IMR-90 (cell line): ENCODE measurements at places on chromosomes 4 and X. TPM values are rescaled to one million over a fixed set of nuclear protein-coding genes. Genes with fewer than 3 reads are reported as not detected.

COX7B gene
- 330 and 336 TPM in 2 replicates for total RNA-seq

KLHL4 gene
- total RNA-seq: 1.4 and 1.7 TPM in 2 replicates

DOCK11 gene
- 13.1 and 14.7 TPM in 2 replicates for total RNA-seq

MAGEE1 gene
- total RNA-seq: 0.54 and 0.56 TPM in 2 replicates

GRCh38 chrX:106976416-106976815 lies 23.6 kb downstream of the MORC4 start:
- no peak overlapping the region for H3K4me3 ChIP-seq
- no peaks in the 10 kb centered on the region for H3K27me3 ChIP-seq
- no peak overlapping the region for H3K27ac ChIP-seq
- no peaks in the 10 kb centered on the region for H3K4me1 ChIP-seq

- H3K27me3 ChIP-seq: no peaks in the 10 kb centered on the region; the same call in none of the 2 replicates
- no peak overlapping the region for H3K4me3 ChIP-seq
- no peak for DNase-seq
Observed at GRCh38 chrX:132758759-132759158, 199.7 kb downstream of the HS6ST2 start.

DNA sequence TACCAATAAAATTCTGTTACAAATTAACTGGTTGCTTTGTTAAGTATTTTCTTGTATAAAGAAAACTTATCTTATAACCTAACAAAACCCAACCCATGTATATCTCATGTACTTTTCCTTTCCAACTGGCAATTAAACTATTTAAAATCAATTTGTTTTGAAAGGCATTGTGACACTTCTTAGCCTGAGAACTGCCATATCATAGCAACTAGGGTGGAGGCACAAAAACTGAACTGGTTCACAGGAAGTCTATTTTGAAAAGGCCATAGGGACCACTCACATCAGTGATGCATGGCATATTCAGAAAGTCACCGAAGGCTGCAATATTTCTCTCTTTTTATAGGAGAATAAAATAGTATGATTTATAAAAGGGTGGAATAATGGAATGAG lies 40.5 kb upstream of the ARSJ start:
- no peaks in the 10 kb centered on the region for H3K27me3 ChIP-seq
- H3K36me3 ChIP-seq: no peaks in the 10 kb centered on the region
- H3K4me3 ChIP-seq: no peak overlapping the region
- H3K27ac ChIP-seq: no peak overlapping the region
- H3K4me1 ChIP-seq: peaks cover 2% of the 10 kb centered on the region; the same call in 1 of the 2 replicates
